ENCODE measurements at places on chromosomes 7 and 10. TPM values are rescaled to one million over a fixed set of nuclear protein-coding genes. Genes with fewer than 3 reads are reported as not detected.

The JMJD1C gene
- 25.9 TPM for total RNA-seq

The TUBB8 gene
- 0.33 TPM for total RNA-seq

The RARRES2 gene
- 34.4 TPM for total RNA-seq

The CYP26A1 gene
- 1.0 TPM for total RNA-seq

All from mesangial cell (primary cell).